ENCODE measurements at places on chromosomes 6 and 20.
A peak's percentile ranks its signal among the peaks of the same experiment; 100 is the strongest.

DNA sequence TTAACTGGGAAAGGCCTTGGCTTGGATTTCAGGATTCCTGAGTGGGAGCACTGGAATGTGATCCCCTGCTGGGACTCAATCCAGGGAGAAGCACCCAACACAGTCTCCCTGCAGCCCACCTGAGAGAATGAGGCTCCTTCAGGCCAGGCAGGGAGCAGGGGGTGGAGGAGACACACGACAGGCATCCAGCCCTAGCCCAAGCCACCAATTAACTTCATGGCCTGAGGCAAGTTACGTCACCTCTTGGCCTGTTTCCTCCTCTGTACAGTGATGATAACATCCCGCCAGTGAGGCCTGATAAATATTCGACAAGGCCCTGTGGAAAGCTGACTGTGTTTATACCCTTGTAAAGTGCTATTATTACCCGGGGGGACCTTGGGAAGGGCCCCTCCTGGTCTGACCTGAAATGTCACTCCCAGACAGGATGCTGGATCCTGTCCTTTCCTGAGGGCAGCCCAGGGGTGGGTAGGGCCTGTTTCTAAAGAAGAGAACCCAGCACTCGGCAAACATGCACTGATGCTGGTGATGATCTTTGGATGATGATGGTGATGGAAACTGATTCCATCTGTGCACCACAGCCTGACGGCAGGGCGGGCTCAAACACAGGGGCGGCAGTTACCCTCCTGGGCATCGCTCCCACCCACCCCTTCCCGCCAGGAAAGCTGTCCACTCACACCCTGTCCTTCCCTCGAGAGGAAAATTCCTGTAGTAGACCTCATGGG, 12.4 kb downstream of the FRS3 start:
- no peak for DNase-seq

DNA sequence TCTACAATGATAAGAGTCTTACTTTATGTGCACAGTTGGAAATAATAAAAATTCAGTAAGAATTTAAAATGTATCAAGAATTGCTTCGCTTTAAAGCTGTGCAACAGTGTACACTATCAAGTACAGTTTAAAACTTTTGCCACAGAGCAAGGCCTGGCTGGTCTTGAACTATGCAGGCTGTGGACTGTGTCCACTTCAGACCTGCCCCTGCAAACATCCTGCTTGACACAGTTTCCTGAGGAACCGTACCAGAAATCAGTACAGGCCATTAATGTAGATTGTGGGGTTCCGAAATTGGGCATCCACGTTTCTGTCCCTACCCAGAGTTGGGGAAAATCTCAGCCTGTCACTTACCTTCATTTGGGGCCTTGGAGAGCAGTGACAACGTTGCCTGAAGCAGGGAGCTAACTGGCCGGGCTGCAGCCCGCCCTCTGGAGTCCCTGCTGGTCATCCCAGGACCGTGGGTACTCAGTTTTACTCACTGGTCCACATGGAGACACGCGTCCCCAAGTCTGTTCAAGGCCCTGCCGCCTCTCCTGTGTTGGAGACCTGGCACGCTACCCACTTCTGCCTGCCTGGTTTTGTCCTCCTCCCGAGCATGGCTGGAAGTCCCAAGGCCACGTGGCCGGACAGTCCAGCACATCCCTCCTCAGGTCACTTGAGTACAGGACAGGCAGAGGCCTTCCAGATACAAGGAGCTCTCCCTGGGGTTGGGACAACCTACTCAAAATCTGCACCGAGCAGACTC, 8.4 kb downstream of the NINL start:
- no peak for DNase-seq

DNA sequence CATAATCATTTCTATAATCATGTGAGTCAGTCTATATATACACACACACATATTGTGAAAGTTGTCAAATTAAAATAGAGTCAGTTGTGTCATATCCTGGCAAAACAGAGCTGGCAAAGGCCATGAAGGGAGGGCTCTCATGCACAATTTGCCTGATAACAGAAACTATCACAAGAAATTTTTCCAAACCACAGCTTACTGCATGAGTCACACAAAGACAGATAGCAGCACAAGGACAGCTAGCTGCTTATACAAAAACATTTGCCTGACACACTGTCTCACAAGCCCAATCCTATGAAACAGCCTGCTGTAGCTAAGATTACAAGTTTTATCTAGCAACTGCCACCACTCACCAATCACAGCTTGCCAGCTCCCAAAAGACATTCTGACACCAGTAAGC, 848.5 kb upstream of the MAN1A1 start:
- no peak for DNase-seq

GRCh38 chr6:97025088-97025487, 100.6 kb downstream of the KLHL32 start:
- DNase-seq, result no peak

DNA sequence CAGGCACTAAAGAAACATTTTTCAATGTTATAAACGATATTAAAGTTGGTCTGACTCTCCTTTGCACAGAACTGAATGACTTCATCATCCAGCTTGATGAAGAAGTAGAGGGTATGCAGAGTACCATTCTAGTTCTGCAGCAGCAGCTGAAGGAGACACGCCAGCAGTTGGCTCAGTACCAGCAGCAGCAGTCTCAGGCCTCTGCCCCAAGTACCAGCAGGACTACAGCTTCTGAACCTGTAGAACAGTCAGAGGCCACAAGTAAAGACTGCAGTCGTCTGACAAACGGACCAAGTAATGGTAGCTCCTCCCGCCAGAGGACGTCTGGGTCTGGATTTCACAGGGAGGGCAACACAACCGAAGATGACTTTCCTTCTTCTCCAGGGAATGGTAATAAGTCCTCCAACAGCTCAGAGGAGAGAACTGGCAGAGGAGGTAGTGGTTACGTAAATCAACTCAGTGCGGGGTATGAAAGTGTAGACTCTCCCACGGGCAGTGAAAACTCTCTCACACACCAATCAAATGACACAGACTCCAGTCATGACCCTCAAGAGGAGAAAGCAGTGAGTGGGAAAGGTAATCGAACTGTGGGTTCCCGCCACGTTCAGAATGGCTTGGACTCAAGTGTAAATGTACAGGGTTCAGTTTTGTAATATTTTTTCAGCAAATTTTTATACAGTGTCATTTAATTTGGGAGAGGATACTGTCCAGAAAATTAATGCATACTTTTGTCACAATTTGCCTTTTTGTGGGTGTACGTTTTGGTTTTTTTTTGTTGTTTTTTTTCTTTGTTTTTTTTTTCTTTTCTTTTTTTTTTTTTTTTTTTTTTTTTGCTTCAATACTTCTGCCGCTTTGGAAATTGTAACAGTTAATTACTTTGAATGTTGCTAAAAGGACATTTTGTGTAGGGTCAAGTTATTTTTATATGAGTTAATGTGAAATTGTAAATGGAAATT, 6.6 kb upstream of the ACAT2 start:
- DNase-seq, result no peak

- DNase-seq, result no peak
These were observed 33.9 kb downstream of the PSMG4 start for GRCh38 chr6:3292431-3293197.

- DNase-seq, result no peak
These were observed 120.2 kb upstream of the MAP3K4 start for GRCh38 chr6:160871320-160871719.

DNA sequence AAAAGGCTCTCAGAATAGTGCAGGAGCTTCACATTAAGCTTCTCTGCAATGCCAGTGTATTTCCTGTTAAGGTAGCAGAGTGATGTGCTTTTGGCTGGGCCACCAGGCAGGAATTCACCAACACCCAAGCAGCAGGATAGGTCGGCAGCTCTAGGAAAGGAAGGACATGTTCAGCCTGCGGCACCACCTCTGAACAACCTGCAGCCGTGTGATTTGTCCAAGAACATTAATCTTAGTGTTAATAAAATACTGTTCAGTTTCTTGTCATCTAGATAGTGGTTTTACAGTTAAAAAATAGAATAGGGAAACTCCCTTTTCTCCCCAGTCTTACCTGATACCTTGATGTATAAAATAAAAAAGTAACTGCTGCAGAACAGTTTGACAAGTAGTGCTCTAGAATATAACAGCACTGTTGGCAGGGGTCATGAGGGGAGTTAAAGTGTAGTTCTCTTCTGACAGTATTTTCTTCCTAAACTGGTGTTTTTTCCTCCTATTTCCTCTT, 18.8 kb downstream of the ZNF292 start:
- peak; percentile 23 for DNase-seq

- DNase-seq, result peak; percentile 40
These were observed 14.0 kb downstream of the IGF2R start for GRCh38 chr6:159982731-159983506.

GRCh38 chr6:127192911-127193541, 73.6 kb upstream of the RNF146 start:
- no peak for DNase-seq

GRCh38 chr6:6516666-6517458, 71.7 kb upstream of the LY86 start:
- no peak for DNase-seq

DNA sequence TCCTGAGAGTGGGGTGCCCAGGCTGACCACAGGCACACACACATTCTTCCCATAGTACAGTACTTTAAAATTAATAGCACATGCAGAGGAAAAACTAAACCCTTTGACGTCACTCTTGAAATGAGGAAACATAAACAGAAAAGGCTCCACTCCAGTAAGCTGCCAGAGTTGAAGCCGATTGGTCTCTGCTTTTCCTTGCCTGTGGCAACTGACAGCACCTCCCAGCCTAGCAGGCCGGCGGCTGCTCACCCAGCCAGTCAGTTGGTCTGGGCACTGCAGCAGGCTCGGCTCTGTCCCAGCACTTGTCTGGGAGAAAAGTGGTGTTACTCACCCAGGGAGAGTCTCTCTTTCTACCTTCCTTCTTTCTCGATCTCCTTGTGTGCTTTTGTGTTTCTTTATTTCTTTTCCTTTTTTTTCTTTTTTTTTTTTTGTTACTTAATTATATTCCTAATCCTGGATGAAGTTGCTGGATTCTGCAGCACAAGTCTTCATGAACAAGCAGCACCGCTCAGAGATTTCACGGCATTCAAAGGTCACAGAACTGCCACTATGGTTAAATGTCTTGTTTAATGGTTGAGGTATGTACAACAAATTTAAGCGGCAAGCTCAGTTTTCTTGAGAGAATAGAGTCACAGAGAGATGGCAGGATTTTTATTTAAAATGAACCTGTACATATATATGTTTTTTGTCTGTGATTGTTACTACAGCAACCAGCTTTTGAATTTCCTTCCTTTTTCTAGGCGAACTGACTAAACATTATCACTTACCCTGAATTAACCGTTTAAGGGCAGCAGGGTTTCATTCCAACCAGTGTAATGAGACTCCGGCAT, at the start of gene PDE7B:
PDE7B (plus strand) TSS at position 260 of the 830 bp plus-strand sequence.
- DNase-seq, result peak; percentile 49

DNA sequence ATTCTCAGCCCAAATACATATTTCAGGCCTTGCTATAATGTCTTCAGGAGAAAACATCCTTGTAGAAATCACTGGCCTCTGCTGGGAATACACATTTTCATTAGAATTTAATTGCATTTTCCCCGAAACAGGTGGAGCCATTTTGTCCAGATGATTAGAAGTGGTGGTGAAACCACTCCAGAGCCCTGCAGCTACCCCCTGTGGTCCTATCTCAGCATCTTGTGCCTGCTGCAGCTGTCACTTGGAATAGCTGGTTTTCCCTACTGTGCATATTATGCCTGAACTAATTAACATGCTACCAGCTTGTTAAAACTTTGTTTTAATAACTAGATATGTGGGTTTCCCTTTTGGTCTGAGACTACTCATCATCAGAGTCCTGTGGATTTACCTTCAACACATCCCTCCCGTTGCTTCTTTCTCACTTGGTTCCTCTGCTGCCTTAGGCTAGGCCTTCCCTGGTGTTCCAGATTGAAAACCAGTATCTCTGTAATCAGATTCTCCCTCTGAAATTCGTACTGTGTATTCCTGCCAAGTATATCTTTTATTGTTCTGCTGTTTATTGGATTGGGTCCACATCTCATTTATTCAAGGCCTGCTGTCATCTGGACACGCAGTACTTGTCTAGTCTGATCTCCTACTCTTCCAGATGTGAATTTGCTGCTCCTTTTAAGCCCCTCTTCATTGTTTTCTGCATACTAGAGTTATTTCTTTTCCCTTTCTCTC, 15.2 kb downstream of the DNAH8 start:
- DNase-seq, result no peak

DNA sequence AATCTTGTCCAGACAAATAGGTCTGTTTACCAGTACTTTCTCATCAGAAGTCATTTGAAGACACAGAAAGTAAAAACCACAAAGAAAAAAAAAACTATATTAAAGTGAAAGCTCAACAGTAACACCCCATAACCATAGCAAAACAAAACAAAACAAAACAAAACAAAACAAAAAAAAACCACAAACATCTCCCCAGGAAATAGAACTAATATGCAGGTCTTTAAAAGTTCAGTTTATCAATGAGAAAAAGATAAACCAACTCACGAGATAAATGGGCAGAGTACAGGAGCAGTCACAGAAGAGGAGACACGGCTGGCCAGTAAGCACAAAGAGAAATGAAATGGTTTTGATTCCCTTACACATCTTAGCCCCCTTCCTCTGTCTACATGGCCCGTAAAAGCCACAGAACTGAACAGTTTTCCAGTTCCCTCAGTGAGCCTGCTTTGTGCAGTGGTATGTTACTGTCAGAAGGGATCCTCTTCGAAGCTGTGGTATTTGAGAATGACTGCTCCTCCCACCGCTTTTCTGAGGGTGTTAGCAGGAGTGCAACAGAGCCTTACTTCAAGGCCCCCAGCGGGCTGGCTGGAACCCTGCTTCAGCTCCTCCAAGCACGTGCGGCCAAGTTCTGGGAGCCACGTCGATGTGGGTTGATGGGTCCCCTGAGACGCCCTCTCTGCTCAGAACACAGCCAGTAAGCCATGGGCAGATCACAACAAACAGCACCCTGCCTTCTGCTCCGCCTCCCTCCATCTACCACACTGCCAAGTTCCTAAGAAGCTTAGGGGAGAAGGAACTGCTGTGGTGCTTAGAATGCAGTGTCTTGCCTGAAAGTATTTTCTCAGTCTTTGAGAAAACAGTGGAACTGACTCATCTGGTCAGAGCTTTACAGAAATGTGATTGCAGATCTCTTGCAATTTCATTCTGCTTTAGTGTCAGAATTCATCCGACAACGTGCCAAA, 14.0 kb downstream of the UST start:
- peak; percentile 59 for DNase-seq

DNA sequence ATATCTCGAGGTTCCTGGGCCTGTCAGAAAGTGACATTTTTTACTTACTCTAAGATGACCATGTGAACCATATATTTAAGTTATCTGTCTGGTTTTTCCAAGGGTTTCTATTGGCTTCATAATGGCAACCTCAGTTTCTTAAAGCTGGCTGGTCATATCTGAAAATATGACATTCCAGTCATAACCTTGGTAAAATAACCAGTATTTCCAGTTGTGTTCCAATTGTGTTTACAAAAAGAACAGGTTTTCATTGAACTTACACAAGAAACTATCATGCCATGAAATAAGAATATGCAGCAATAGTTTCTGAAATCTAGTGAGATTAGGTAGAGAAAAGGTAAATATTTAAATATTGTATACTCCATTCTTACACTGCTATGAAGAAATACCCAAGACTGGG, 61.7 kb upstream of the HMGN3 start:
- DNase-seq, result no peak

GRCh38 chr6:168127384-168127868, 48.4 kb upstream of the FRMD1 start:
- DNase-seq, result no peak

GRCh38 chr20:57438552-57438951, 47.4 kb downstream of the RBM38 start:
- DNase-seq, result no peak
